ENCODE measurements at places on chromosomes 13 and 19.

GRCh38 chr13:41851351-41851750, 109.6 kb downstream of the VWA8 start:
- no peak for DNase-seq

GRCh38 chr13:27083183-27083582, 88.4 kb downstream of the USP12 start:
- no peak for DNase-seq

GRCh38 chr19:35124098-35125060, 8.8 kb downstream of the FXYD3 start:
- peak; percentile 87 for DNase-seq

GRCh38 chr13:67101730-67102467, 128.2 kb downstream of the PCDH9 start:
- no peak for DNase-seq

- DNase-seq: no peak
Measured at GRCh38 chr13:33610438-33611120, 207.4 kb upstream of the RFC3 start.

- DNase-seq: no peak
Measured at GRCh38 chr19:32674153-32674930, 638 bp downstream of the ANKRD27 start.

GRCh38 chr13:110340812-110341444, 33.8 kb downstream of the COL4A2 start:
- DNase-seq: peak; percentile 32

Measured in B cell (primary cell).